ENCODE measurements at places on chromosomes 4 and X. TPM values are rescaled to one million over a fixed set of nuclear protein-coding genes. Genes with fewer than 3 reads are reported as not detected.

- no peak for DNase-seq
Observed at GRCh38 chr4:56414135-56414670, 21.2 kb downstream of the PPAT start.

HHIP gene
- total RNA-seq: 37.1 TPM

CENPI gene
- 3.6 TPM for total RNA-seq

CENPVL1 gene
- total RNA-seq: not detected

- DNase-seq: no peak
Observed at GRCh38 chr4:108172753-108173598, 4.2 kb upstream of the LEF1 start.

GRCh38 chrX:127313635-127314034, 494.1 kb downstream of the PRR32 start:
- DNase-seq: no peak

ADAM29 gene
- not detected for total RNA-seq

RAB33A gene
- total RNA-seq: 0.67 TPM

- DNase-seq: no peak
Observed at GRCh38 chr4:57635910-57636309, 525.7 kb upstream of the IGFBP7 start.

DNA sequence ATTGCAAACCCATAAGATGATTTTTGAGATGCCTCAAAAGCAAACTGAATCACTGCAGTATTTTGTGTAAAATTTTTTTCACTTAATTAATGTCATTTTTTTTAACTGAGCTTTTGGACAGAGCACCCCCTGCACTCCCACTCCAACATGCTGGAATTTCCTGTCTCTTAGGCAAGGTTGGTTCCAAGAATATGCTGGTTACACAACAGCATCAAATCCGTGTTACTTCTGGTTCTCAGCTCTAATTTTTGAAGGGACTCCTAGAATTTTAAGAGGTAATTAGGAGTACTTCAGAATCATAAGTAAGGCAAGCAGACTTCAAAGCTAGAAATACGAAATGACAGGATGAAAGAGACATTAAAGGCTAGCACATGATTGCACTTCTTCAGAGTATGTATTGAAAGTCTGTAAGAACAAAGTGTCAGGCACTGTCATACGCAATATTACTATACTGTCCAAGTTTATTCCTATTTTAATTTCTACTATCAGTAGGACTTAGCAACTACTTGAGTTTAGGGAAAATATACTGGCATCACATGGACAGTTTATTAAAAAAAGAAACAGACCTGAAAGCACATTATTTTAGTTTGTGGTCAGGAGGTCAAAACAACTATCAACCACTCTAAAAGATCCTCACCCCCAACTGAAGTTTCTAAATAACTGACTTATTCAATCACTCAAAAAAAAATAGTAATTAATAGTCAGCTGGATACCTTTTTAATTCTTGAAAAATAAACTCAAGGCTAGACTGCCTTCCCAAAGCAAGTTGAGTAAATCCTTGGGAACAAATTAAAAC, 1.6 kb upstream of the JCHAIN start:
- DNase-seq: no peak

Data from Peyer's patch (tissue), 4 donors.